ENCODE measurements at places on chromosomes 5 and 9.
A peak's percentile ranks its signal among the peaks of the same experiment; 100 is the strongest.

DNA sequence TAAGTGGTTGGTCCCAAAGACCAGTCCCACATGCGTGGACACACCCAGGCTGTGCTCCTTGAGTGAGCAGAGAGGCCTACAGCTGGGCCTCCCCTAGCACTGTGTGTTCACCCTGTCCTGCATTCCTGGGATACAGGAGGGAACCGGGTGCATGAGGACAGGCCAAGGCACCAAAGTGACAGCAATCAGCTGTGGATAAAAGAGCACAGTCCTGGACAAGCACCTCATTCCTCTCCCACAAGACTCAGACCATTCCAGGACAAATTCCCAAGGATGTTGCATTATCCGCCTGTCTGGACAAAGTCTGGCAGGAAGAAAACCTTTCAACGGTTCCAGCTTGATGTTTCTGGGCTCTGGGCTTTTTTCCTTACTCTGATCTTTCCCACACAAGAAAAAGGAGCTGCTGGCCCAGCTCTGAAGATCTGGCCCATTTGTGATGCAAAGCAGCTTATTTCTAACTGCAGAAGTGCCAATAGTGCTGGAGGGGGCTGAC is 273.2 kb downstream of the ENC1 start:
- DNase-seq: no peak

DNA sequence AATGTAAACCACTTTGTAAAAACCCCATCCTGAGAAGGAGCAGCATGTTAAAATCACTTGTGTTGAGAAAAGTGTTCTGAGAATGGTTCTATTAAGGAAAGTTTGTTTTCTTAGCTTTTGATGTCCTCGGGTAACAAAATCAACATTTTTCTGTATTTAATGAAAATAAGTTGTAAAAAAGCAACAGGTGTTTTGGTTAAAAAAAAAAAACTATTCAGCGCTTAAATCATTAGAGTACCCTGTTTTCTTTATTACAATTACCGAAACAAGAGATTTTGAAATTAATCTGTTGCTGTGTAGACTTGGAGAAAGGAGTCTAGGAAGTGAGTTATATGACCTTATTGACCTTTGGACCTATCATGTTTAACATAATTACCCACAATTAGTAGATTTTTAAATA is 167.7 kb downstream of the XRCC4 start:
- DNase-seq: no peak

DNA sequence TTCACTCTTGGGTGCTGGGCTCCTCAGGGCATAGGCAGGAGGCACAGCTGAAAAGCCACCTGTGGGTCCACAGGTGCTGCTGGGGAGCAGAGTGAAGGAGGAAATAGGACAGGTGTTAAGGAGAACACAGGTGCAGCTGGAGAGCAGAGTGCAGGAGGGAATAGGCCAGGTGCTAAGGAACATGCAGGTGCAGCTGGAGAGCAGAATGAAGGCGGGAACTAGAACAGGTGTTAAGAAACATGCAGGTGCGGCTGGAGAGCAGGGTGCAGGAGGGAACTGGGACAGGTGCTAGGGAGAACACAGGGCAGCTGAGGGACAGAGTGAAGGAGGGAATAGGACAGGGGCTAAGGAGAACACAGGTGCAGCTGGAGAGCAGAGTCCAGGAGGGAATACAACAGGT is 43.8 kb upstream of the PLEKHG4B start:
- DNase-seq: no peak

GRCh38 chr5:170681013-170681433 is 102.5 kb upstream of the GABRP start:
- no peak for DNase-seq

- DNase-seq: no peak
These were observed 1.4 kb upstream of the PHF24 start for GRCh38 chr9:34956648-34957047.

- DNase-seq: no peak
These were observed 538 bp upstream of the BDP1 start for GRCh38 chr5:71454913-71455312.

GRCh38 chr9:110050925-110051355 is 157.0 kb downstream of the C9orf152 start:
- no peak for DNase-seq

- DNase-seq: no peak
These were observed 205.3 kb downstream of the TTLL11 start for GRCh38 chr9:121887553-121888437.

DNA sequence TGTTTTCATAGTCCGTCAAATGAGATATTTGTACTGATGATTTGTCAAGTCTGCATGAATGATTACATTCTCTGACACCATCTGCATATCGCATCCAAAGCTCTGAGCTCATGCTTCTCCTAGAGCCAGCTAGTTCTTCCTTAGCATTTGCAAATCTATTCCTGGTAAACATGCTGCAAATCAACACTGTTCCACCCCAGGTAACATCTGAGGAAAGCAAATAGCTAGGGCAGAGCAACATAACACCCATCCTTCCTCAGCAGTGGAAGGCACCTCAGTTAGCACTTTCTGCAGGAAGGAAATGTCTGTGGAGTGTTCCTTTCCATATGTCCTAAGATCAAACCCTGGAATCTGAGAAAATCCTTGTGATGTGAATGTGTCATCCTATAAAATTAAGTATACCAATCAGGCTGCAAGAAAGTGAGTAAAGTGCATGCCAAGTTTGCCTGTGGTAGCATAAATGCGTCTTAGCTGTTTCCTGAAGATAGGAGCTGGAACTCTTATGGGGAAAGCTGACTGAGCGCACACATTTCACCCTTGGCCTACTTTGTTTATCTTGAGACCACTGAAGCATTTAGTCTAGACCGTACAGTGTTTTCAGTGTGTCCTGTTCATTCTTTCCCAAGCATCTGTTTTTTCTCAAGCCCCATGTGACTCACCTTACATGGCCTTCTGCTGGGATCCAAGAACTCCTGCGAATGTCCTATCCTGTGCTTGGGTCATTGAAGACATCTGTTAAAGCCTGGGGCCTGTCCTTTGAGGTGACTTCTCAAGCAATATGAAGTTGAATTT is 50.9 kb upstream of the STARD4 start:
- DNase-seq: no peak

DNA sequence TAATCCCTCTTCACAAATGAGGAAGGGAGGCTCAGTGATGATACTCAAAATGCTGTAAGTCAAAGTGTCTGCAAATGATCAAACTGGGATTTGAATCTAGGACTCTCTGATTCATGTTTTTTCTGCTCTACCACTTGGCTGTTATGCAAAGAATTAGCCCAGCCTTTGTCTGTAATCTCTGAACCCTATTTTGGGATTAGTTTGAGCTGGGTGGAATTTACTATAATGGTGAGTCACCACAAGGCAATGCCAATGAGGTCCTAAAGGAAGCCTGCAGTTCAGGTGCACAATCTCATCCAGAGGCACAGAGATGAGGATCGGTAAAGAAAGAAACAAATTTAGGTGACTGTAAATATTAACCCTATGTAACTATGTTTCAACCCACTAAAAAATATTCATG is 29.2 kb downstream of the RFK start:
- DNase-seq: no peak

DNA sequence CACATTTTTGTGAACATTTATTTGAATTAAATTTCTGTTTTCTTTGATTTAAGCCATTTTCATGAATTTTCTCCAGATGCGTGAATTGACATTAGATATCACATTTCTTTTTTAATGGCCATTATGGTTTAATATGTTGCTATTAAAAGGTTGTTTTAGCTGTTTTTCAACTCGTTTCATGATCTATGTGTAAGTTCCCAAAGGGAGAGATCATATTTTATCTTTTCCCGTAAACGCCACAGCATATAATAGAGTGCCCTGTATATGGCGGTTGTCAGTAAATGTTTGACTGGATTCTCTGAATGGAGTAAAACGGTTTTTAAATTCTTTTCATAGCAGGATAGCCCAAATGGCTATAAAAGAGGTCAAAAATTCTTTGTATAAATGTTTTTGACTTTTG is 35.8 kb downstream of the ZCCHC7 start:
- DNase-seq: no peak

GRCh38 chr9:15274425-15274824 is 32.6 kb downstream of the TTC39B start:
- no peak for DNase-seq

DNA sequence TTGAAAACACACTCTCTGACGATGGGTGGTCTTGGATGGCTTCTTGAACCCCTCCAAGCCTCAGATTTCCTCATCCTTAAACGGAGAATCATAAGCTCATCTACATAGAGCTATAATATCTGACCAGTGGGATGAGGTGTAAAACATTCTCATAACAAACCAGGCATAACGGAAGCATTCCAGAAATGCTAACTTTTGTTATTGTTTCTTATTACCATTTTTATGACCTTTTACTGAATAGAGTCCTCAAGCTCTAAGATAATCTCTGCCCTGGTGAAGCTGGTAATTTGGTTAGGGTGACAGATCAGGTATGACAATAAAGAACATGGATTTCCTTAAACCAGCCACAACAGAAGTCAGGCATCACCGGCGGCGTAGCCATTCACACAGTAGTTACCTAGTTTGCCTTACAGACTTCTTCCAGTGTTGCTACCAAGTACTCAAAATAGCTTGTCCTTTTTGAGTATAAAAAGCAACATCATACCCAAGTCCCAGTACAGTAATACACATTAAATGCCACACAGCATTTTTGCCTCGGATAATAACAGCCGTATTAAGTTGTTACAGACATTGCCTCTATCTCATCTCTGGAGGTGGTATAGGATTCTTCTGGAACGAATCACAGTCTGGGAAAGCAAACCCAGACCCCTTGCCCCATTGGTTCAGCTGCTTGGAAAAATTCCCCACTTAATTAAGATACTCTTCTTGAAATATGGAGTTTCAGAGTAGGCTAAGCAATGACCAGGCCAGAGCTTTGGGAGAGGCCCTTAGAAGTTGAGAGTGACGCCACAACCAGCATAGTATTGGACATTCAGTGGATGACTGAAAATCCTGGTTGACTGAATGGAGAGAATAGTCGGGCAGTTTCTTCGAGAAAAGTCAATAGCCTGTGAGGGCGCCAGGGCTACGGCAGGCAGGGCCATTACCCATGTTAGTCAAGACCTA is 252.5 kb downstream of the SLIT3 start:
- DNase-seq: no peak

GRCh38 chr9:18361646-18362045 is 112.3 kb upstream of the ADAMTSL1 start:
- DNase-seq: no peak

GRCh38 chr9:107684224-107684623 is 194.7 kb upstream of the KLF4 start:
- no peak for DNase-seq

DNA sequence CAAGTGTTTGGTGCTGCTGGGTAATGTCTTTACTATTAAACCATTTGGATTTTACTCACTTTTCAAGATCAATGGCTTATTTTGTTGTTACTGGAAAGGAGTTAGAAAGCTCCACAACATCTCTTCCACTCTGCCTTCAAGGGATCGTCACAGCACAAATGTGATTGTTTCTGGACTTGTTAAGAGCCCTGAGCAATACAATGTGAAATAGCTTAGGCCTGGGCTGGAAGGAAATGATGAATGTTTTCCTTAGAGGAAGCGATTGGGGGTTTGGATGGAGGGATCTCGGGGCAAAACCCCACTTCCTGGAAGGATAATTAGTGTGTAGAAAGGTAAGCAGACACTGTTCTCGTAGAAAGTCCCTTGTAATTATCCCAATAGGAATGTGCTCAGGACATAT is 59.3 kb upstream of the MYO10 start:
- no peak for DNase-seq

GRCh38 chr9:98332405-98332831 is 77.0 kb upstream of the TBC1D2 start:
- DNase-seq: no peak

DNA sequence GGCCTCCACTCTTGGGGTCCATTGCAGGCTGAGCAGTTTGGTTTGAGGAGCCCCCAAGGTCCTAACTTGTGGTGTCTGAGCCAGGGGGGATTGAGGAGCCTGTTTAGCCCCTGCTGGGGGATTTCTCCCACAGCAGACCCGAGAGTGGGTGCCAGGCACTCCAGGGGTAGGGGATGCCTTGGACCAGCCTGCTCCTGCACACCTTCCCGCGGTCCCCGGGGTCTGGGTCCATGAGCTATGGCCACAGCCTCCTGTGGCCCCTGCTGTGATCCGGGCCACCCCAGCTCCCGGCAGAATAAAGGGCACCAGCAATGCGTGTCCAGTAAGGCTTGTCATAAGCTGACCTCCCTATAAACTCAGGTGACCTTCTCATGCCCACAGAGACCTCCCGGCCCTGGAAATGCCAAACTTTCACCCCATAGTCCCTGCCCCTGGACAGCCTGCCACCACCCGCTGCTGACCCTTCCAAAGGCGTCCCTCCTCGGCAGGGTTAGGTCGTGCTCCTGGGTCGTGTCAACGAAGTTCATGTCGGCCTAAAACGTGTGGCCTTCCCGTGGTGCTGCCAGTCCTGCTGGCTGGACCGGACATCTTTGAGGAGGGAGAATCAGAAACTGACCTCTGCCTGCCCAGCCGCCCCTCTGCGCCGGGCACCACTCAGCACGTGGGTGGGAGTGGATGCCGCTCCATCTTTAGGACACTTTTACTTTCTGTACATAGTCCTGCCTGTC is 137.6 kb downstream of the MRPL36 start:
- DNase-seq: peak; percentile 40

GRCh38 chr9:125887172-125887571 is 140.0 kb downstream of the PBX3 start:
- no peak for DNase-seq

GRCh38 chr9:23551311-23551721 is 274.7 kb downstream of the ELAVL2 start:
- DNase-seq: no peak

DNA sequence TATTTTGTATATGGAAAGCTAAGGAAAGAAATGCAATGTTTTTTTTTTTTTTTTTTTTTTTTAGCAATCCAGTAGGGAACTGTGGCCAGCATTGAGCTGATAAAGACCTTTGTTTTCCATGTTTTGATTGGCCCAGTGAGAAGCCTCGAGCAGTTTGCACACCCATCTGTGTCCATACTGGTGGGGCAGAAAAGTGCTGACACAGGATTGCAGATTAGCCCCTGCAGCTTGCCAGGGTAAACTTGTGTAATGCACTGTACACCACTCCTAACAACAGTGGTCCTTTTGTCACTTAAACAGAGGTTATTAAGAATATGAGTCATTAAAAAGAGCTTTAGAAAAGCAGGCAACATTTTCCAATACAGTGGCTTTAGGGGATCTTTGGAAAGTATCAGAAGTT is 132.8 kb upstream of the CDKN2B start:
- no peak for DNase-seq

GRCh38 chr5:4989118-4989517 is 151.0 kb upstream of the ADAMTS16 start:
- no peak for DNase-seq
